ENCODE measurements at places on chromosomes 12 and 14.

- no peak for DNase-seq
Measured at GRCh38 chr14:90587918-90588317, 191.1 kb downstream of the CALM1 start.

GRCh38 chr14:32102152-32102787 lies 25.2 kb downstream of the ARHGAP5 start:
- no peak for DNase-seq

DNA sequence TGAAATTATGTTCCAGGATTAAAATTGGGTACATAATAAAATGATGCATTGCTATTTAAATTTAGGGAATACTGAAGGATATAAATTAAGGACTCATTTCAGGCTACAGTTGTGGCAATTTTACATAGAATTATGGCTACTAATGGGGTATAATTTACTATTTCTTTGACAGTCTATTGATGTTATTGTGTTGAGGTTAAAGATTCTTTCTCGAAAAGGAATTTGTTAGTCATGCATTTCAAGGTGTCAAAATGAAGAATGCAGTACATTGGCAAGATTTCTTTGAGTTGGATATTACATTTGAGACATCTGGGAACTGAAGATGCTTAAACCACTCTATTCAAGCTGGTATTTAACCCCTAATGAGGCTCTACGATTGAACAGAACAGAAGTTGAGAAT lies 28.3 kb downstream of the SLC5A8 start:
- no peak for DNase-seq

- DNase-seq = no peak
Measured at GRCh38 chr14:32382704-32383103, 53.6 kb downstream of the AKAP6 start.

DNA sequence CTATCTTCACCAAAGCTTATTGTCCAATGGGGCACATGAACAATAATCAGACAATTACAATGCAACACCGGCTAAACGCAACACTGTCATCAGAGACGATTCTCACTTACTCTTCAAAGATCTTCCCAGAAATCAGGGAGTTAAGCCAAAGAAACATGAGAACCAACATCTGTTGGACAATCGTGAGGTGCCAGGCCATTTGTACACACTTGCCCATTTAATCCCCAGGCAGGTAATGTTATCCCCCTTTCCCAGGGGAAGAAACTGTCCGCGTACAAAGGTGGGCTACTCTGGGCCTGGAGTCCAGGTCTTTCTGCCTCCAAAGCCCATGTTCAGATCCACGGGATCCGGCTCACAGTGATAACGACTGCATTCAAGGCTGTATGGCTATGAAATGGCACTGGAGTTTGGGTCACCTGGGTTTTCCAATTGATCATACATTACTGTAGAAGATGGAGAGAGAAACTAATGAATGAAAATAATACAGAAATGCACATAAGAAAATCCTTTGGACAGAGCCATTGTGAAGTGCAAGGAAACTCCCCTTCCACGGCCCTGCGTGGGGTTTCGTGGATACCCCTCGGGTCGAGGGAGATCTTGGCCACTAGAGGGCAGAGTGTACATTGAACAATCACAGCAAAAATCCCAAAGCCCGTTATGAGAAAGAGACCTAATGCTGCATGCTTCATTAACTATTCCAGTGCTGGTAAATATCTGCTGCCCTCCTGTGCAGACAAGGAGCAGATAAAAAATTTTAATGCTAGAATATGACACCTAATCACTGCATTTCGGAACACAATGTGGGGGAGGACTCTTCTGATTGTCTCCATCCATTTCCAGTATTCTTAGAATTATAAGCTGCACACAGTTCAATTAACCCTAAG lies 111.4 kb downstream of the EGLN3 start:
- DNase-seq = no peak

GRCh38 chr12:92356425-92356824 lies 210.8 kb upstream of the BTG1 start:
- DNase-seq = no peak

GRCh38 chr12:52197371-52198231 lies 5.8 kb upstream of the KRT80 start:
- DNase-seq = no peak

DNA sequence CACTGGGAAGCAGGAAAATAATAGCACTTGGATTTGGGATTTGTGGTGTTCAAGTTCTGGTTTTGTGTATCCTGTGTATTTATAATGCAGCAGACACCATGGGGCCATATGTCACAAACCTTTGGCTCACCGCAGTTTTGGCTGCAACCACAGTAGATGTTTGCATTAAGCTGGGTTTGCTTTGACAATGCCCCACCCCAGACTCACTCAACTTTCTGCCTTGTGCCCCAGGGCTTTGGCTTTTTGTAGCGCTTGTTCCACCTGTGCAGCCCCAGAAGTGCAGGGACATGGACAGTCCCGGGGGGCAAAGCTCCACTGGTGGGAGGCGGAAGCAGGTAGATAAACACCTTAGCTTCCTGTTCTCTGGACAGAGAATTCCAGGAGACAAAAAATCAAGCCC lies 446.9 kb downstream of the MED13L start:
- DNase-seq = no peak

DNA sequence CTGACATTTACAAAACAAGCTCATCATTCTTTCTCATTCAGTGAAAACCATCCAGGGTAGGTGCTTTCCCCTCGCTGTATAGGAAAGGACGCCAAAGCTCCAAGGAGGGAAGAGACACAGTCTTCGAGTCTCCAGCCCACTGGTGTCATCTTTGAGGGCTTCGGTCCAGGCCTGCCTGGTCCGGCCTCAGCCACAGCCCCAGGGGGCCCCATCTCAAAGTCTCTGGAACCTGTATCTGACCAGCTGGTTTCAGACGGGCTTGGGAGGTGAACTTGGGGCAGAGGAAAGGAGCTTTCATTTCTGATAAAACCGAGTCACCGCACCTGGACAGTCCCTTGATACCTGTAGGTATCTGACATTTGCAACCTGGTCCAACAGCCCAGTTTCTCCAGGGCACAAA lies 229.5 kb upstream of the RTL1 start:
- no peak for DNase-seq

- no peak for DNase-seq
Measured at GRCh38 chr12:16385782-16386646, 38.6 kb downstream of the MGST1 start.

DNA sequence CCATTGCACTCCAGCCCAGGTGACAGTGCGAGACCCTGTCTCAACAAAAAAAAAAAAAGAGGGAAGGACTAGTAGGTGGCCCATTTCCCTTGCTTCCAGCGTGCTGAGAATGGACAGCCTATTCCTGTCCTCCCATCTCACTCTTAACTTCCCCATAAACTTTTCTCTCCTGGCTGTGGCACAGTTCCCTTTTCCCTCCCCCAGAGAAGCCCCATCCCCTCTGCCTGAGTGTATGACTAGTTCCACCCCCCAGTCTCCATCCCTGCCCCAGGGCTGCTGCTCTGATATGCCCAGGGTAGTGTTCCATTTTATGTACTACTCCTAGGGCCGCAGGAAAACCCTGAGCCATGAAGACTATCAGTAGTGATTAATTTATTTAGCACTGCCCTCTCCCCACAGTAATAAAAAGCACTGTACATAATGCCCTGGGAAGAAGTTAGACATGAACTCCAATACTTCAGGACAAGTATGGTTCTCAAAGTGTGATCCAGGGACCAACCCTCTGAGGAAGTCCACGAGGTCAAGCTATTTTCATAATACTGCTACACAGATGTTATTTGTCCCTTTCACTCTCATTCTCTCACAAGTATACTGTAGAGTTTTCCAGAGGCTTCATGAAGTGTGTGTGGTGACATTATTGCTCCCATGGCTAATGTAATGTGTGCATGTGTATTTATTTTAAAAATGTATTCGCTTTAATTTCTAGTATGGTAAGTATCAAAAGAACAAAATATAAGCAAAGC lies 11.5 kb upstream of the CHD4 start:
- DNase-seq = no peak

GRCh38 chr14:35140718-35141581 lies 18.6 kb downstream of the PRORP start:
- DNase-seq = no peak

DNA sequence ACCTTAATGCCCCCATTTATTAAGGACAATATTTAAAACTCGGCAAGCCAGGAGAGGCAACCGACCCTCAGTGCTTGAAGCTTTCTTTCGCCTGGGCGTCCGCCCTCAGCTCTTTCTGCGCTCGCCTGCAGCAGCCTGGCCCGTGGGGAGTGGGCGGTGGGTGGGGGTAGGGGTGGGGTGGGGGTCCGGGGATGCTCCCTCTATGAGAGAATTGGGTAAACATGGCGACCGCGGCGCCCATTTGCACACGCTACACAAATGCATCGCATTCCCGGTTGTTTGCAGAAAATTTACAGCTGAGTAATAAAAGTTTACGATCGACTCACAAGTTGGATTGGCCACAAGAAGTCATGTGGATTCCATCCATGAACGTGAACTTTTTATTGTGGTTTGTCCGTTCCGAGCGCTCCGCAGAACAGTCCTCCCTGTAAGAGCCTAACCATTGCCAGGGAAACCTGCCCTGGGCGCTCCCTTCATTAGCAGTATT lies 7.7 kb downstream of the HOXC8 start:
- no peak for DNase-seq

All from T1000 (cell line).